Stimulated activated CD8-positive, alpha-beta memory T cell treated with anti-CD3 and anti-CD28 coated beads, Interleukin-7, amount 100 ng/mL, for 4 hours (primary cell): ENCODE measurements at places on chromosomes 3 and 15.

- DNase-seq: no peak
Observed at GRCh38 chr3:172444821-172445220, 3.4 kb downstream of the GHSR start.

DNA sequence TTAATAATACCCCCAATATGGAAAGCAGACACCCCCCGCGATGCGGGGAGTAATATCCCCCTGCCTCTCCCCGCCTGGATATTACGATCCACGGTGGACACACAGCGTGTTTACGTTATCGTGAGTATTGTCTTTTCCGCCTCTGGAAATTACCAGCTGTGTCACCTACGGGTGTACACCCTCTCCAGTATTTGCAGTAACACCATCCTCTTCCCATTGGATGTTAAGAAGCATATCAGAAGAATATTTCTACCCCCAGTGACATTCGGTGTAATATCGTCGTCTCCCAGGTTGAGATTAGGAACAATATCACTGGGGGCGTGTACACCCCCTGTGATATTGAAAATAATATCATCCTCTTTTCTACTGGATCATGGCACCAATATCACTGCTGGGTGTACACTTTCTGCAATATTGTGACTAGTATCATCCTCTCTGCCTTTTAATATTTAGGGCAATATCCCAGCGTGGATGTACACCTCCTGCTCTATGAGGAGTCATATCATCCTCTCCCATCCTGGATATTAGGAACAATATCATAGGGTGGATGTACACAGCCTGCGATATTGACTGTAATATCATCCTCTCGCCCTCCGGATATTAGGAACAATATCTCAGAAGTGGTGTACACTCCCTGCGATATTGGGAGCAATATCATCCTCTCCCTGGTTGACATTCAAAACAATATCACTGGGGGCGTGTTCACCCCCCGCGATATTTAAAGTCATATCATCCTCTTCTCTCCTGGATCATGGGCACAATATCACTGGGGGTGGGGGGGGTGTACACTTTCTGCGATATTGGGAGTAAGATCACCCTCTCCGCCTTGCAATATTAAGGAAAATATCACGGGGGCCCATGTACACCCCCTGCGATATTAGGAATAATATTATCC, 20.3 kb upstream of the BMF start:
- DNase-seq: no peak

GRCh38 chr3:178794711-178795110, 258.5 kb downstream of the KCNMB2 start:
- DNase-seq: no peak

DNA sequence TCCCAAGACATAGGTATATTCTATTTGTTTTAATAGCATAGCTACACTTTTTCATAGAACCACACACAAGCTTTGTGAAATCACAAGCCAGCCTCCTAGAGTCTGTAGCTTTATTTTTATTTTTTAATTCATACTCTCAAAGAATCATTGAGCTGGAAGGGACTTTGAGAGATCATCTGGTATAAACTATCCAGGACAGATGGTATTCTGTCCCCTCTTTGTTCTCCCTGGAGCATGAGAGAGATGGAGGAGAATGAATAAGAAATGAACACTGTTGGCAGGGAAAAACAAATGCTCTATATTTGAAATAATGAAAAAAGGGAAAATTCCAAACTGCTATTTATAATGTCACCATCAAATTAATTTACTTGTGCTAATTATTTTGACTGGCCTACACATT, 338.7 kb upstream of the IL12A start:
- DNase-seq: no peak

DNA sequence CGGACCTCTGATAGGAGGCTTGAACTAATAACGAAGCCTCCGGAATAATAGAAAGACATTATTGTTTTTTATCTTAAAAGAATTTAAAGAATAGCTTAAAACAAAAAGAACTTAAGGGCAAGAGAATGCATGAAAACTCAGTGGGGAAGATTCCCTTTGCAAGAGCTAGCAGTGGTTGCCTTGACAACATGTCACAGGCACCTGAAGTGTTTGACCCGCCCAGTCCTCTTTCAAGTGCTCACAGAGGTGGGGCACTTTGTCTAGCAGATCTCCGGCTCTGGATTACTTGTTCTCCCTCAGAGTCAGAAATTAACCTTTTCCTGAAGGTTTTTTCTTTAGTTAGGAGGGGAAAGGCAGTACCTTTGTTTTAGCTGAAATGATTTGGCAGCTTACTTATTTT, 37.8 kb downstream of the LARS2 start:
- no peak for DNase-seq

DNA sequence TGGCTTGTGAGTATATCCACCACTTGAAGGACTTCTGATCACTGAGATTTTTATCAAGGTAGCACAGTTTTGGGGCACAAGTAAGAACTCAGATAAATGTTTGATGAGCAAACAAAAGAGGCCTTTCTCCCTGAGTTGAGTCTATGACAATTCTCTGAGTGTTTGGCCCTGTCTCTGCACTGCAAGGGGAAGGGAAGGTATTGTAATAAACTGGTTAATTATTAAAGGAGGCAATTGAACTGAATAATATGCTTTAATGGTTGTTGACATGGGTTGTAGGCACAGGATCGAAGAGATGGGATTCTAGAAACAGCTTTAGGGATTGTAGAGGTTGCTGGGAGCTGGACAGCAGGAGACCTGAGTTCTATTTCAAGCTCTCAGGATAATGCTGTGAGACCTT, 95.0 kb upstream of the MRPL3 start:
- DNase-seq: no peak
